ENCODE measurements at places on chromosomes 3 and 15. TPM values are rescaled to one million over a fixed set of nuclear protein-coding genes. Genes with fewer than 3 reads are reported as not detected.

DNA sequence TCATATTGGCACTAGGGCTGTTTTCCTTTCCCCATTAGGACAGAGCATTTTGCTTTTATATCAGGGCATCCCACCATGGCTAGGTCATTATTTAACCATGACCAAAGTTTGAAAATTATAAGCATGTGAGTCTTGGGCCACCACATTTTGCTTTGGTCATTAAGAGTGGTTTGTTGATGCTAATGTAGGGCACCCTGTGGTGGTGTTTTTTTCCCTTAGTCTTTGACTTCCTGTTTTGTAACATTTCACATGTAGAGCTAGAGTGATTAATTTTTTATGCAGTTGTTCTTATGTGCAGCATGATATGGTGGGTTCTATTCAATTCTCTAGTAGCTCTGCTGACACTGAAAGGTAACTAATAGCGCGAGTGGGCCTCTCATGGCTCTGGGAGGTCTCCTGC, 249.6 kb upstream of the ROBO1 start:
- no peak for DNase-seq

DNA sequence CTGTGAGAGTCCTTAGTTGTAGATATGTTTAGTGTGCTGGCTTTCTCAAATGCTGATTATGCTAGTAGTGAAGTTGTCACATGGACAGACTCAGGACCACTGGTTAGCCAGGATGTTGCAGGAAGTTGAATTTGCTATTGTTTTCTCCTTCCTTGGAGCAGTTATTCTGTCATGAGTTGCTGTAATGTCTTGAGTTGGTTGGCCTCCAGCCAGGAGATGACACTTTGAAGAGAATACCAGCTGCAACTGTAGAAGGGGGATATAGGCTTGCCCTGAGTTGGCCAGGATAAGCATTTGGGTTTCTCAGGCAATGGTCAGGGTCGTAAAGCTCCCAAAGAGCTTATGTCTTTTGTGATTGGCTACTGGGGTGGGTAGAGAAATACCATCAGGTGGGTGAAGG, 206.7 kb downstream of the ZNF621 start:
- DNase-seq = no peak

The ERICH6 gene
- not detected for total RNA-seq

The COL6A5 gene
- total RNA-seq = not detected

The POPDC2 gene
- total RNA-seq = 0.66 TPM

GRCh38 chr15:100536733-100537132, 8.0 kb upstream of the CERS3 start:
- DNase-seq = no peak

DNA sequence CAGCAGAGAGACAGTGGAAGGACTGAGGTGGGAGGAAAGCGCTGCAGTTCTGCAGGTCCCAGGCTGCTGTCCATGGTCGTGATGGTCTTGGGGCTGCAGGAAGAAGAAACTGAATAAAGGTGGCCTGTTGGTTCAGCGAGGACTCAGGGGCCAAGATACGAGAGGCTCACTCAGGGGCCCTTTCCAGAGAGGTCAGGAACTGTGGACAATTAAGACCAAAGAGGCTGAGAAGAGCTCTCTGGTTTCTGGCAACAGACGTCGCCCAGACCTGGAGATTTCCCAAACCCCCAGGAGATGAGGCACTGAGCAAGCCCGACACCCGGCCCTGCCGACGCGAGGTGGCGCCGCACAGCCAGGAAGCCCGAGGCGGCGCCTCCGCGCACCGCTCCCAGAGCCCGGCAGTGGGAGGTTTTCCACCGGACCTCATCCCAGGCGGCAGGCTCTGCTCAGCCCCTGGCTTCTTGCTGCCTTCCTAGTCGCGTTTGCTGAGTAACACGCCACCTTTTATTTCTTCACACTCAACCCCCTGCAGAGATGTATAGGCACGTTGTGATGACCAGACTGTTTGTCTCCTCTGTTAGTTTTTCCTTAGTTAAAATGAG, 56.4 kb upstream of the ARRDC4 start:
- DNase-seq = peak; percentile 74

The ARL6 gene
- total RNA-seq = 6.1 TPM

DNA sequence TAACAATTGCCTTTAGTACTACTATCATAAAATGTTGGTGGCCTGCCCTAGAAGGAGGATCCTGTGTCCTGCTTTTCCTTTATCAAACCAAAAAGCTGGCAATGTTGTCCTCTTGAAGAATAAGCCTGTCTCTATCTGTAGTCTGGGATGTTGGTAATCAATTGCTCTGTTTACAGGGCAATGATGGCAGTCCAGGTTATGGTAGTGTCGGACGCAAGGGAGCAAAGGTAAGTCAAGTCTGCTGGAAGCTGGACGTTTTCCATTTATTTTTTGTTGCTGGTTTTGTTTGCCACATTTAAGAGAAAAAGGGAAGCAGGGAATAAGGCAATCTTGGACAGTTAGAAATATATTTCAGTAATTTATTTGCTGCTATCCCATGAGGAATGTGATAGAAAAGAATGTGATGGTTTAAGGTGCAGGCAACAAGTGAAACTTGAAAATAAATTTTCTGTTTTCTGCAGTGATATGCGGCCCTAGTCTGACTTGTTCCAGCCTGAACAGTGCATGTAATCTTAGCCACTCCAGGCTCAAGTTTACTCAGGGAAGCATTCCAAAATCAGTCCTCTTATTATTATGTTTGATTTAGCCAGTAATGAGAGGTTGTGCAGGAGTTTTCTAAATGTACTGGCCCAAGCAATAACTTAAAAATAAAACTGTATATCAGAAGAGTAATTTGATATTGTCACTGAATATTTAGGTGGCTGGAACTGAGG, 110.3 kb downstream of the COL6A6 start:
- DNase-seq = no peak

GRCh38 chr3:78322780-78323179, 1282.9 kb downstream of the ROBO2 start:
- DNase-seq = no peak

The CLRN1 gene
- total RNA-seq = not detected

The POLQ gene
- total RNA-seq = 31.0 TPM

The VGLL3 gene
- total RNA-seq = not detected

DNA sequence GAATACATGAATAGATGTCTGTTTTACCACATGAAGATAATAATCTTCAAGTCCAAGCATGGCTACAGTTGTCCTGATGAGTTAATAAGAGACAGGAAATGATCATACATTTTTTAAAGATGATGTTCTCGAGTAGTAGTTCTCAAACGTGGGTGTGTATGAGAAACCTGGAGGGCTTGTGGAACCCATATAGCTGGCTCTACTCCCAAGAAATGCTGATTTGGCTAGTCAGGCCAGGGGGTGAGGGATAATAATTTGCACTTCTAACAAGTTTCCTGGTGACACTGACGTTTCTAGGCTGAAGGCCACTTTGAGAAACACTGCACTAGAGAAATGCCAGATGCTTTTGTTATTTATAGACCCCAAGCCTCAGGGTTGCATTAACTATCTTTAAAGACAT, 37.0 kb downstream of the ROPN1B start:
- DNase-seq = no peak

GRCh38 chr3:116474801-116475200, 29.5 kb upstream of the LSAMP start:
- no peak for DNase-seq

DNA sequence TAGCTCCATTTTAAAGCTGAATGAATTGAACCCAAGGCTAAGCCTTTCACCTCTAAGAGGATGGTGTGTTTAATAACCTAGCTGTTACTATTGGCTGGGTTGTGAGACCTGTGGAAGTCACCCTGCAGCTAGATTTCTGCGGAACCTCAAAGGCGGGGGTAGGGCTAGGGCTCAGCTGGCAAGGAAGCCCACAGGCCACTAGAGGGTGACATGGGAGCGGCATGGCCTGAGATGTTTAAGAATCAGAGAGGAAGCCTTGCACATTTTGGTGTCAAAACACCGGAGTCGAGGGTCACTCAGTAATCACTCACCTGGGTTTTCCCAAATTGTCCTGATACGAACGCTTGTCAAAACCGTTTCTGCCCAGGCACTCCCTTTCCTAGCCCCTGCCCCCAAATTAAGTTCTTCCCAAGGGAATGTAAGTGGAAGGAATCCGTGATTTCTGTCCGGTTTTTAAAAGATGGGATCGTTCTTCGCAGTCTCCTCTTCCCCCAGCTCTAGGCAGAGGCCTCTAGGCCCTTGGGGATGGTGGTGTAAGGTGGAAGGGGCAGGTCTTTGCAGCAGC, 3.8 kb upstream of the ACAD9 start:
- peak; percentile 89 for DNase-seq

DNA sequence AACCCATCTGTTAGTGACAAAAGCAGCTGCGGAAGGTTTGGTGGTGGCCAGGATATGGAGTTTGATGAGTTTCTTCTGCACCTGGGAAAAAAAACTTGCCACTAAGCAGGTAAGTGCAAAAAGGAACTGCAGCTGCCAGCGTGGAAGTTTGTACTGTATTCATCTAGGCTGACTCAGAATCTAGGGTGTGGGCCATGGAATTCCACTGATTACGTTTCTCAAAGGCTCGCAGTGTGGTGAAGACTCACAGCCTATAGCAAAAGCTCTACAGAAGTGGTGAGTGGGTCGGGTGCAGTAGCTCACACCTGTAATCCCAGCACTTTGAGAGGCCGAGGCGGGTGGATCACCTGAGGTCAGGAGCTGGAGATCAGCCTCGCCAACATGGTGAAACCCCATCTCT, 334.6 kb upstream of the GRM7 start:
- DNase-seq = no peak

The ZNF80 gene
- total RNA-seq = 0.21 TPM

- DNase-seq = no peak
Observed at GRCh38 chr3:106184540-106185457, 316.0 kb upstream of the CBLB start.

The CCDC13 gene
- 0.16 TPM for total RNA-seq

DNA sequence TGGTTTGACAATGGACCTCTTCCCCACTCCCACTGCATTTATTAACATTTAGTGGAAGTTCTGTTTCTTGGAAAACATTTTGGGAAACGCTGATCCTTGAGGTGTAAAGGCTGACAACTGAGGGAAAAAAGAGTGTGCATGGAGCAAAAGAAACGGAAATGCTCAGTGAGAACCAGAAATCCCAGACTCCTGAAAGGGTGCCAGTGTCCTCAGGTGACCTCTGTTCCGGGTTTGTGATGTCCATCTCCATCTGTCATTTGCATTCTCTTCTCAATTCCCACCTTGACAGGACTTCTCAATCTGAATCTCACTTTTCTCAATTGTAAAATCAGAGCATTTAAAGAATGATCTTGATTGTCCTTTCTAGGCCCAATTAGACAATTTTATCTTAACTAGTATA, 71.1 kb upstream of the FAM3D start:
- no peak for DNase-seq

DNA sequence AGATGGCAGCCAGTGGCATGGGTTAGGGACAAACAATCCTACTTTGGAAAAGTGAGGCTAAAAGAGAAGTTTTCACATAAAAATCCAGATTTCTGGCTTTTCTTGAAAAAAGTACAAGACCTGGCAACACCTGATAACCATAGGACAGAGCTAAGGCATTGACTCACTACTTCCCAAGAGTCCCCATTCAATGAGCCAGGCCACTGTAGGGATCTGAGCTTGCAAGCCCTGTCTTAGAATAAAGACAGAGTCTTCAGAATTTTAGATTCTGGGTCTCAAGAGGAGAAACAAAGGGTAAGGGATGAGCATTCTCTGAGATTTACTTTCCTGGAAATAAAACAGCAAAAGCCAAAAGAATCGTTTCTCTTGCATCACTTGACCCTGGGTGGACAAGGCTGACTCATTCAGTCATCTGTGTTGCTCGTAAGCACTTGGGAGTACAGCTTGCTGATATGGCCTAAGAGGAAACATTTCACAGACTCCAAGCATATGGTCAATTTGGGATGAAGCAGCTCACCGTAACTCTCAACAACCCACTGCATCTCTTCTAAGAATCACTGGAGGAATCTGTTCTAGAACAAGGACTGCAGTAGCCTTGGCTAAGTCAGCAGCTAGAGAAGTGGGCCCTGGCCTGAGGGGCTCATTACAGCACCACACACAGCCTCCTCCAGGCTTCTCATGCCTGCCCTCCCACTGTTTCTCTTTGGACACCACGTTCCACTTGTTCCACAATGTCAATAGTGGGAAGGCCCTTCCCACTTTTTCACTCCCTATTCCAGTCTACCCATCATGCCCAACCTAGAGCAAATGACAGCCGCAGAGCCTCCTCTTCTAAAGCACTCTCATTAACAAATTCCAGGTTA, 86.2 kb downstream of the RFTN1 start:
- no peak for DNase-seq

The MCF2L2 gene
- total RNA-seq = 4.8 TPM

The ITIH1 gene
- not detected for total RNA-seq

DNA sequence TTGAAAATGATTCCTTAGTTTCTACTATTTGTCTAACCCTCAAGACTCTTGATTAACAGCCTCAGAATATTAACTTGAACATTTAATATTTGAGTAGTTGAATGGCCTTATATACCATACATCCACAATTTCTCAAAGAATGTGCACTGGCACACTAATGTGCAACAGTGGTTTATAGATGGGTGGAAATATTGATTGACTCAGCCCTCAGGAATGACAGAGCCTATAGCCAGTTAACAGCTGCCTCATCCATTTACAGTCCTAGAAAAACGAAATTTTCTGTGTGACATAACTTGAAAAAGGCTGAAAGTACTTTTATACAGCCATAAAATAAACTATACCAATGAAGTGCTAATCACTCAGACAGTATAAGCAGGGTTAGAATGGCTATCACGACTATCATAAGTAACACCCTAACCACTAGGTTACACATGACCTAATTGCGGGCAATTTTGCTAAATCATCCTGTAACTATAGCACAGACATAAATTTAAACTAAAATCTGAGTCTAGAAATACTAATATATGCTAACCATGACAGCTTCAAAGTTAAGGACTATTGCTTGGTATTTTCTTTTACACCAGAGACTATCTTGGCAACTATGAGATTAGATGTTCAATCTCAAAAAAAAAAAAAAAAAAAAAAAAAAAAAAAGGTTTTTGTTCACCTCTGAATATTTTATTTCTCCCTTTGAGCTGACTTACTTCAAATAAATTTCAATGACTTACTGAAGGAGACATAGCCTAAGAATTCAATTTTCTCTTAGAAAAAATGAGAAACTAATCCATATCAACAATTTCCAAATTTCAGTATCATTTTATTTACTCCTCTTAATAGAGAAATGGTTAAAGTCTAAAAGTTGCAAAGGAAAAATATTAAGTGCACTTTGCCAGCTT, 9.3 kb downstream of the SECISBP2L start:
- DNase-seq = no peak

The CCDC39 gene
- total RNA-seq = not detected

- no peak for DNase-seq
Observed at GRCh38 chr3:72279068-72279604, 494.2 kb upstream of the PROK2 start.

DNA sequence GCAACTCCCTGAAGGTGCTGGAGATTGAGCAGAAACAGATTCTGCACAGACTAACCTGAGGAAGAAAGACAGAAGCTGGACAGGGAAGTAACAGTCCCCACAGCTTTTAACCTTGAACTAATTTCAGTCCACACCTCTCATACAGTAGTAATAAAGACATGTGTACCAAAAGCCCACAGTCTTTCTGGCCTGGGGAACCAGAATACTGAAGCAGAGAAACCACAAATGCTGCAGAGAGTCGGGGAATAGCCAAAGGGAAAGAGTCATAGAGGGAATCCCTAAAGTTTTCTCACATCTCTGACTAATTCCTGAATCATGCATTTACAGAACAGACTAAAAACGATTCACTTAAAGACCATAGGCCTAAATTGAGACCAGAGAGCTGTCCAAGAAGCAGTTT, 503.4 kb upstream of the NECTIN3 start:
- DNase-seq = no peak

The ACOX2 gene
- total RNA-seq = not detected

GRCh38 chr3:141646760-141647561, 91.1 kb upstream of the RNF7 start:
- no peak for DNase-seq

The ACKR2 gene
- 0.69 TPM for total RNA-seq

- peak; percentile 79 for DNase-seq
Observed at GRCh38 chr15:52651868-52652267, 27.3 kb downstream of the ATOSA start.
